ENCODE measurements at places on chromosomes 16 and 17. TPM values are rescaled to one million over a fixed set of nuclear protein-coding genes. Genes with fewer than 3 reads are reported as not detected.

Gene KREMEN2
- total RNA-seq: 4.1 TPM

Gene ALOX15B
- 0.32 TPM for total RNA-seq

Gene C1QTNF8
- not detected for total RNA-seq

Gene CCDC92B
- total RNA-seq: not detected

Gene SCARF1
- 0.19 TPM for total RNA-seq

Gene ABCA6
- 0.79 TPM for total RNA-seq

Gene GRAPL
- not detected for total RNA-seq

Gene PYDC1
- total RNA-seq: not detected

Gene TAC4
- 1.2 TPM for total RNA-seq

Gene FKBP10
- 283 TPM for total RNA-seq

Gene HOXB2
- 35.6 TPM for total RNA-seq

Gene TMC6
- total RNA-seq: 26.0 TPM

Gene PAQR4
- 53.7 TPM for total RNA-seq

Gene TMC5
- not detected for total RNA-seq

Gene FOXC2
- 9.2 TPM for total RNA-seq

Gene DOC2B
- not detected for total RNA-seq

Gene NPB
- total RNA-seq: 0.11 TPM

Gene MYOCD
- total RNA-seq: not detected

Gene ABI3
- not detected for total RNA-seq

Gene FLYWCH2
- total RNA-seq: 79.2 TPM

Gene PLA2G10
- total RNA-seq: not detected

Gene SGCA
- not detected for total RNA-seq

Gene TPSAB1
- total RNA-seq: not detected

Gene ABCA8
- total RNA-seq: 5.8 TPM

Gene SEPHS2
- 20.9 TPM for total RNA-seq

Gene SKAP1
- not detected for total RNA-seq

Gene ARL5C
- not detected for total RNA-seq

Gene DNASE1L2
- total RNA-seq: 1.0 TPM

Gene CNTNAP1
- total RNA-seq: 15.5 TPM

Gene PCYT2
- total RNA-seq: 27.0 TPM

Gene RGS11
- total RNA-seq: 0.04 TPM

Gene CLEC3A
- 0.15 TPM for total RNA-seq

Gene CCL16
- not detected for total RNA-seq

Gene C16orf96
- total RNA-seq: not detected

Gene CLDN7
- total RNA-seq: 0.50 TPM

Gene GHDC
- 17.3 TPM for total RNA-seq

Gene SLC9A5
- 2.9 TPM for total RNA-seq

Gene EVPLL
- not detected for total RNA-seq

Gene ARL4D
- 16.9 TPM for total RNA-seq

Gene SULT1A2
- not detected for total RNA-seq

Gene CD300E
- total RNA-seq: not detected

Gene TMEM238L
- not detected for total RNA-seq

Gene ELMO3
- 1.6 TPM for total RNA-seq

Gene PRR35
- total RNA-seq: not detected

Gene HS3ST3A1
- total RNA-seq: 36.3 TPM

Gene RNF112
- total RNA-seq: 0.26 TPM

Gene AOC2
- total RNA-seq: 1.1 TPM

Gene OR2C1
- not detected for total RNA-seq

Gene SSTR5
- total RNA-seq: not detected

Gene USP31
- total RNA-seq: 6.2 TPM

Gene UTP4
- 36.6 TPM for total RNA-seq

Gene P3H4
- 53.4 TPM for total RNA-seq

Gene DNAH2
- 8.5 TPM for total RNA-seq

Gene NFE2L1
- total RNA-seq: 70.7 TPM

Gene SLC16A5
- 32.2 TPM for total RNA-seq

Gene SLFN14
- total RNA-seq: not detected
